ENCODE measurements at places on chromosomes 12 and 14.

GRCh38 chr14:21846227-21846885, 172.7 kb upstream of the OR4E1 start:
- no peak for DNase-seq

- DNase-seq: no peak
Observed at GRCh38 chr12:75483431-75483830, 2.9 kb downstream of the GLIPR1 start.

DNA sequence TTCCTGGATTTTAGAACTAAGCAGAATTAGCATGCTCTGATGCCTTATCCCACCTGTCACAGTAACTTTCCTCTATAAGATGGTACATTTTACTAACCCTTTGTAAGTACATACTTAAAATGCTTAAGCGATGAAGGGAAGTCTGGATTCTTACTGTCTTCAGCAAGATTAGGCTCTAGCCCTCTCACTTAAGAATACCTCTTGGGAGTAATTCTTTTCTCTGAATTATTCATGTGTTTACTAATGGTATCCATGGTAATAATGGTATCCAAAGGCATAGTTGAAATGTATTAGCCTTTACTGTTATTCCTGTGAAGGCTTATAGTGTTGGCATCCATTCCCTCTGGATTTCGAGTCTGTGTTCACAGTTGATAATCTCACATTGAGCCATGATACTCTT, 176.9 kb downstream of the MON2 start:
- DNase-seq: no peak

- DNase-seq: no peak
Observed at GRCh38 chr14:95044463-95045105, 112.7 kb downstream of the DICER1 start.

DNA sequence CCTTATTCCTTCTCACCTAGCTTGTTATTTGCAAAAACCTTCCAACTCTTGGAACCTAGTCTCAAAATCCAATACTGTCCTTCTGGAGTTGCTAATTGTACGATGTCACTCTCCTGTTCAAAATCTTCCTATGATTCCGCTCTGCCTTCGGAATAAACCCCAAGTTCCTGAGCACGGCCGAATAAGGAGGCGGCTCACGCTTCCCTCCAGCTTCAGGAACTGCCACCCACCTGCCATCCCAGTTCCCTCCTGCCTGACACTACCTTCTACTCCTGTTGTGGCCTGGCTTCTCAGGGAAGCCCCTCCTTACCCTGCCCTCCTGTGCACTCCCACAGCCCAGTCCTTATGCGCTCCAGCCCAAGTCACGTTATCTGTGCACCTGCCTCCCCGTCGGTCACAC, 73.2 kb downstream of the SETD3 start:
- DNase-seq: no peak

GRCh38 chr14:104507443-104507842, 72.1 kb upstream of the C14orf180 start:
- no peak for DNase-seq

GRCh38 chr14:33402604-33403003, 463.9 kb downstream of the NPAS3 start:
- DNase-seq: no peak

- no peak for DNase-seq
Observed at GRCh38 chr12:19462406-19462805, 23.1 kb downstream of the AEBP2 start.

DNA sequence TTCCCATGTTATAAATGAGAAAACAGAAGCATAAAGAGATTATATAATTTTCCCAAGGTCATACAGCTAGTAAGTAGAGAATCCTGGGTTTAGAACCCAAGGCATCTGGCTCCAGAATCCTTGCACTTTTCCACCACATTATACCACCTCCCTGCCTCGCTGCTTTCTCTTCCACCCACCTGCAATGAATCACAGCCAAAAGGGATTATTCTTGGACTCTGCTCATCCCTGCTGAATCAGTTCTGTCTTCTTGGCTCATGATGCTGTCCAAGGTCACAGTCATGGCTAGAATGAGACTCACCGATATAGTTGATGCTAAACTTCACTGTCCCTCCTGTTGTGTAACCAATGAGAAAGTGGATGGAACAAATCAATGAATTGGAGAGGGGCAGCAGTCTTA, 356.6 kb downstream of the FUT8 start:
- DNase-seq: no peak

DNA sequence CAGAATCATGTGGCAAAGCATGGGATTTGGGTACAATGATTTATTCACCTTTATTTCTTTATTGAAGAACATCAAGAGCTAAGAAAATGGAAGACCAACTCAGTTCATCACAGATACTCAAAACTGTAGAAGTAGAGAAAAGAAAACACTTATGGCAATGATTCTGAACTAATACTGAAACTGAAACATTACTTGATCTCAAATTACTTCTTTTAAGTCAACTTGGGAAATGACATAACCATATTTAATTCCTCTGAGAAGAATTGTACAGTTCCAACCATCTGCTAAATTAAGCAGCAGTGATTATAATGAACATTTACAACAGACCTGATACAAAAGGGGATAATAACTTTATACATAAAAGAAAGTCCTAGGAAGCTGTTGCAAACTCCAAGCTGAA, 466.5 kb downstream of the TMTC2 start:
- no peak for DNase-seq

GRCh38 chr12:6945613-6946012, 1.8 kb downstream of the C12orf57 start:
- DNase-seq: no peak

DNA sequence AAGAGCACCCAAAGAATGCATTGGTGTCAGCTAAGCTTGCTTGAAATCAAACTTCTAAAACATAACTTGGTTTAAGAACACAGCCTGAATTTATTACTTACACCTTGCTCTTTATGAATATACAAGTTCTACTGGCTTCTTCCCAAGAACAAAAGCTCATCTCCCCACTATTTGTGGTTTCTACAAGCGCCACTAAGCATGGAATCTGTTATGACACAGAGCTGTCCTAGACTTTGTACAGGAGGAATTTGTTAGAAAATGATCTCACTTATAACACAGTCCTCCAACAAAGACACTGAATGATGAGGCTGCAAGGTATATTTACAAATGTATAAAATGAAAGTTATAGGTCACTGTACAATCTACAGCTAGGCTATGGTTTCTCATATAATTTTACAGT, 452.1 kb downstream of the BCAT1 start:
- DNase-seq: no peak

- no peak for DNase-seq
Observed at GRCh38 chr12:86647800-86648199, 391.6 kb upstream of the MGAT4C start.

GRCh38 chr14:65650826-65651225, 238.3 kb downstream of the FUT8 start:
- no peak for DNase-seq

GRCh38 chr12:60842181-60842580, 1246.4 kb downstream of the SLC16A7 start:
- no peak for DNase-seq

GRCh38 chr12:70317781-70318180, 48.3 kb upstream of the KCNMB4 start:
- peak; percentile 54 for DNase-seq

DNA sequence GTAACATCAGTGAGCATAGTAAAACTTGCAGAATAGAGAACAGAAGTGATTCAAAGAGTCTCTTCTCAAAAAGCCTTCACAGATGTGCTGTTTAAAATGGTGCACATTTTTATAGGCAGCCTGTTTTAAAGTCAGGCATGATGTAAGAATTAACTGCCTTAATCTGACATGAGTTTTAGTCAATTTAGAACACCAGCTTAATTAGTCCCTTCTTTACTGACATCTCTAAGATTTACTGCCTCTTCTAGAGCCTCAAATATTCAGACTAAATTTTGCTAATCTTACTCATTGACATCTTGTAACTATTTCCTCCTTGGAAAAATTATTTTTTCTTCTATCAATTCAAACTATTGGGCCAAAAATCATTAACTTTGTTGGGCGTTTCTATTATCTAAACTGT, 782.5 kb downstream of the C12orf50 start:
- no peak for DNase-seq

DNA sequence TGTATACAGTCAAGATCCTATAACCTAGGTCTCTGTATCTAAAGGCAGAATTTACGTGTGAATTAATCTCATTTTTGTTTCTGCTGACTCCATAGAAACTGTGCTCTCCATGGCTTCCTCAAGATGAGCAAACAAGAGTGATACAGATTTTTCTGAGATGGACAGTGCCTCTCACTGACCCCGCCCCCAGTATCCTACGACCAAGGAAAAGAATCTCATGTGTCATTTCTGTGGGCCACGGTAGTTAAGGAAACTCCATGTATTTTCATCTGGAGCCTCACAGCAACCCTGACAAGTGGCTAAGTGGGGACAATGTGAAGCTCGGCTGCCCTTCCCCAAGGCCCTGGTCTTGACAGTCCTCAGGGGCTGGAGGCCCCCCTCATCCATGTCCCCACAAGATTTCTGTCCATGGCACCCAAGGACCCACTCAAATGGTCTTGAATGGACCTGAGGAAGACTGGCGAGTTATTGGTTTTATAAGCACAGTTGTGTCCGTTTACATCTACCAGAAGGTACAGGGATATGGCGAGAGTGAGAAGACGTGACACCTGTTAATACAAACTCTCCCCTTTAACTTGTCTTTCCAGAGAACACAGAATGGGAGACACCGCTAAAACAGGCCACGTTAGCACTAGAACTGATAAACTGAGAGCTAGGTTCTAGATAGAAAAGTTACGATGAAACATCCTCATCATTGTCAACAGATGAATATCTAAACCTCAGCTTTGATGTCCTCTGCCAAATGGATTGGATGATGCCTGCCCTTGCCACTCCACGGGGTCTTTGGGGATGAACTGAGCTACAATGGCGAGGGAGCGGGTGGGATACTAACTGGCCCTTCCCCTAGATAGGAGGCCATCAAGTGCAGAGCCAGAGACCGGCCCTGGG, 108.4 kb upstream of the EGLN3 start:
- DNase-seq: no peak

GRCh38 chr14:90603841-90604240, 207.0 kb downstream of the CALM1 start:
- no peak for DNase-seq

DNA sequence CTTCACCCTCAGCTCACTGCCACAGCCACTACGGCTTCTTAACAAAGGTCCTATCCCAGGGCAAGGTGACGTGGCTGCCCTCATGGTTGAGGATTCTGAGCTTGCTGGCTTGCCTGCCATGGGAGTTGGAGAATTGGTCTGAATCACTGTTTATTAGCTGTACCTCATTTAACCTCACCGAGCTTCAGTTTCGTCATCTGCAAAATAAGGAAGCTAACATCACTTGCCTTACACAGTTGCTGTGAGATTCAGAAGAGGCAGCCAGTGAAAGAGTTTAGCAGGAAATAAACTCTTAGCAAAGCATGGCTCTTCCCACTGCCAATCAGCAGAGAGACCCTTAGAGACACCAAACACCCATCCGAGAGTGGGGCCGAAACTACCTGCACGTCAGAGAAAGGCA, 90.1 kb upstream of the KCNA1 start:
- no peak for DNase-seq

DNA sequence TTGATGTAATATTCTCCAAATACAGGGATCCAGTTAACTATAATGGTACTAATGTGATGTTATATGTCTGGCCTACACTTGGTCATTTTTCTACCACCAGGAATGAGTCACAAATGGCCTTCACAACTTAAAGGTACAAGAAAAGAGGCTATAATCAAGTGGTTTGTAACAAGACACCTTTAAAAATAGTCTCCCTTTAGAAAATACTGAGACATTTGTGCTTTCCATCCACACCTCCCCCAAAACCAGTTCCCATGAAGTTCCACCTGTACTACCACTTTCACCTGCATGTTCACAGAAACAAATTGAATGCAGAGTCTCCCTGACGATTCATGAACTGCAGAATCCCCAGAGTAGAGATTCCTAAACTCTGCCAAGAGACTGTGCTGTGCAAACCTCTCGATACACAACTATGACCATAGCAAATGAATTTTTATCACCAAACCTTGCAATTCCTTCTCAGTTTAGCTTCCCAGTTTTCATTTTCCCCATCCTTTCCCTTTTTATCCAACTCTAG, 6.0 kb downstream of the BTG1 start:
- no peak for DNase-seq

- no peak for DNase-seq
Observed at GRCh38 chr12:117590999-117591398, 229.6 kb upstream of the NOS1 start.

DNA sequence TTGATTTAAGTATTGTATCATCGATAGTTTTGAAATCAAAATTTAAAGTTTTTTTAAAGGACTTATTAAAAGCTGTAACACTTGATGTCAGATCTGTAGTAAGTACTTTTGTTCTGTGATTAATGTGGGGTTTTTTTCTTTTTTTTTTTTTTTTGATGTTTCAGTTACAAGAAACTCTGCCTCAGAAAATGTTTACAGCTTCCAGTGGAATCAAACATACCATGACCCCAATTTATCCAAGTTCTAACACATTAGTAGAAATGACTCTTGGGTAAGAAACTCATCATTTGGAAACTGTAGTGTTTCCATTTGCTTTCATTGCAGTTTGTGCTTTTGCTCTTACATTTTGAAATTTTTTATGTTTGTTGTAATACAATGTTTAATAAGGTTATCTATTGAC, 45.6 kb downstream of the TBK1 start:
- DNase-seq: no peak

- DNase-seq: no peak
Observed at GRCh38 chr12:58703866-58704265, 216.4 kb downstream of the LRIG3 start.

- peak; percentile 5 for DNase-seq
Observed at GRCh38 chr14:92880851-92881250, 42.1 kb upstream of the CHGA start.

DNA sequence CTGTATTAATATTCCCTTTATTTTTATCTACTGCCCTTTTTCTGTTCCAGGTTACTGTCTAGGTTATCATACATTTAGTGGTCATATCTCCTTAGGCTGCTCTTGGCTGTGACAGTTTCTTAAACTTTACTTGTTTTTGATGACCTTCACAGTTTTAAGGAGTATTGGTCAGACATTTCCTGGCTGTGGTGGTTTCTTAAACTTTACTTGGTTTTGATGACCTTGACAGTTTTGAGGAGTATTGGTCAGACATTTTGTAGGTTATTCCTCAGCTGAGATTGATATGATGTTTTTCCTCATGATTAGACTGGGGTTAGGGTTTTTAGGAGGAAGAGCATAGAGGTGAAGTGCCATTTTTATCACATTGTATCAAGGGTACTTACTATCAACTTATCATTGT, 36.4 kb downstream of the CCDC91 start:
- no peak for DNase-seq

DNA sequence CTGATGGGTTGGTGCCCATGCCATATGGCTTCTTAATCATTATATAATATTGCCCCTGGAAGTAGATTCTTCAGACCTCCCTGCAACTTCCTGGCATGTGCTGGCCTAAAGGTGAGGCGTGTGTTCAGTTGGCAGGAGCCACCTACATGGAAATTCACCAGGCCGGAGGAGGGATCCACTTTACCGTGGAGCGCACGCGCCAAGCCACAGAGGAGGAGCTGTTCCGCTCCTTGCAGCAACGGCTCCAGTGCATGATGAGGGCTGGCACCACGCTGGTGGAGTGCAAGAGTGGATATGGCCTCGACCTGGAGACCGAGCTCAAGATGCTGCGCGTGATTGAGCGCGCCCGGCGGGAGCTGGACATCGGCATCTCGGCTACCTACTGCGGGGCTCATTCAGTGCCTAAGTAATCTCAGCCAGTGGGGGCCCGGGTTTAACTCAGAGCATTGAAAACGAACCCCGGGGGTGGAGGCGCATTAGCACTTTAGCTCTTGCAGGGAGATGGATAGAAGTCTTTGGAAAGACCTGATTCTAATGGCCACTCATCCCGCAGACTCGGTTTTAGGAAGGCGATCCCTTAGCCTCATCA, 13.5 kb downstream of the AMDHD1 start:
- no peak for DNase-seq

All from globus pallidus (tissue), 1 donor.